ENCODE measurements at places on chromosomes 5 and 9.

DNA sequence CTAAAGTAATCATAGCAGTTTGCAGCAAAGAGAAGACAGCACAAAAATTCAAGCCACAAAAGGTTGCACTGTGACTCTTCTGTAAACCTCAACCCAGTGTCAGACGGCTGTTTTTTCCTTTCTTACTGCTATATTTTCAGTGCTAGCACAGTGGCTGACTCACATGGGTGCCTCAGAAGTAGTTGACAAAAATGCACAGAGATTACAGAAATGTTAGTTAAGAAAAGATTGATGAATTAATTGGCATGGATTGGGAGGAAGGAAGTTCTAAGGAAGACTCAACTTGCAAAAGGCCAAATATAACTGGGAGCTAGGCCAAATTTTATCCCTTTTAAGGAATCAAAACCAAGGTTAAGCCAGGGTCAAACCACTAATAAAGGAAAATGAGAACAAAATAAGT lies 43.7 kb upstream of the ITGA1 start:
- no peak for DNase-seq

DNA sequence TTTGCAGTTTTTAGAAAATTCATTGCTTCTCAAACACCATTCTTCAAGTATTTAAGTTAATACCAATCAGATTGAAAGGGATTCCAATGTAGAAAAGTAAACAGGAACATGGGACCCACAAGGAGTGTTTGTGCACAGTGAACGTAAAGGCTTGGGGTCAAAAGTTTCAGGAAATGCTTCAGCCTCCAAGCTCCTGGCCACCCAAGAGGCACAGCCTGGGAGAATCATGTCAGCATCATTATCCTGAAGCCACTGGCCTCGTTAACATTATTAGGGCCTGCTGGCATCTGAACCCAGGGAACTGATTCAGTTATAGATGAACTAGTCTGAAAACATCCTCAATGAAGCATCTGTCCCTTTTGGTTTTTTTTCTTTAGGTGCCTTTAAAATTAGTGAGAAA lies 122.9 kb downstream of the NXNL2 start:
- DNase-seq: no peak

GRCh38 chr9:109246533-109246932 lies 74.3 kb downstream of the EPB41L4B start:
- DNase-seq: no peak

DNA sequence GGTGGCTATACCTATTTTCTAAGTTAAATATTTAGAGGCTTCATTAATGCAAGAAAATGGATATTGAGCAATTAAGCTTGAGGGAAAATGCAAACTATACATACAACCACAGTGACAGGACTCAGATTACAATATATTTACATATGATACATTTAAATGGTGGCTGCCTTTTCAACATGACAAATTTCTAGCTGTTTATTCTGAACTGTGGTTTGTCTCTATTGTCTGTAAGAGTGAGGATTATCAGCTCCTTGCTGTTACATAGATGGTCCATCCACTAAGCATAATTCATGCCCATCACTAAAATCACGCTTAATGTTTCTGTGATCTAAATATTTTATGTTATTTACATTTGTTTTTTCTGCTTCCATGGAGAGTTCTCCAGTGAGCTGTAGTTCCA lies 81.1 kb upstream of the SGCD start:
- no peak for DNase-seq

DNA sequence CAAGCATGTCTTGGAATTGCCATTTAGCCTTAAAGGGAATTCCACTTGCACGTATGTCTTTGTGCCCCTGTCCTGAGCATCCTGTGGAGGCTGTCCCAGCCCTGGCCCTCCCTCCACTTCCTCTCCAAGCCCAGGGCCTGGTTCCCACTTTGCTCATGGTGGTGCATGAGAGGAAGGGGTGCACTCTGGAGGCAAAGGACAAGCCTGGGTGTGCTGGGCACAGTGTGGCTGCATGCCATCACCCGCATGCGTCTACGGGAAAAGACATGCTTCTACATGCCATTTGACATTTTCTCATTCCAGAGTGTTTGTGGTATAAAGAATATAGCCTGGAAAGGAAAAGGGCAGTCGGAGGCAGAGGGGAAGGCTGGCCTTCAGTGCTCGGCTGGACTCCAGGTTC lies 7.2 kb upstream of the IRX2 start:
- no peak for DNase-seq

- DNase-seq: no peak
These were observed 16.1 kb upstream of the RAI14 start for GRCh38 chr5:34639852-34640626.

DNA sequence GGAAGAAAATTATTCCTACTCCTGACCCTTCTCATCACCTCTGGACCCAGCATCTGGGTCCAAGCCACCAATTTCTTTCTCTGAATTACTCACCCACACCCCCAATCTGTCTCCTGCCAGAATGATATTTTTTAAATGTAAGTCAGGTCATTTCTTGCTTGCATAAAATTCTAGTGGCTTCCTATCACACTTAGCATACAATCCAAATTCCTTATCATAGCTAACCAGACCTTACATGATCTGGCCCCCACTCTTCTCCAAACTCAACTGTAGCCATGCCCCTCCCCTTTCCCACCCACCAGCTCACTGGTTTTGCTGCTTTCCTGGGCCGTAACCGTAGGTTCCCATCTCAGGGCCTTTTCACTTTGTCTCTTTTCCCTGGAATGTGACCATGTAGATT lies 15.2 kb downstream of the HTR4 start:
- DNase-seq: no peak

- DNase-seq: no peak
These were observed 19.1 kb upstream of the KIF12 start for GRCh38 chr9:114117996-114118830.

DNA sequence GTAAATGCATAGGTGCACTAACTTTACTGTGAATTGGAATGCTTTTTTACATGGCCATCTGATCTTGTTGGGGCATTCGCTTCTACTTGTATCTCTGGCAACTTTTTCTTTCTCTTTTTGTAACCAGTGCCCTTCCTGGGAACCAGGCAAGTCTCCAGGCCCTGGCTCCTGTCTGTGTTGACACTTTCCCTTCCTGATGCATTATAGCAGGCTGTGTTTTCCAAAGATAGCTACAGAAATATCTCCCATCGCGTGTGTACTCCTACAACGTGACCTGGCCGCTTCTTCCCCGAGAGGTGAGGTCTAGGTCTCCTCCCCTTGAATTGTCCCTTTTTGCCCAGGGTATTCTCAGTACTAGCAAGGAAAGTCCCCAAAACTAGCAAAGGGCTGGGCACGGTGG lies 81.1 kb upstream of the SPIN1 start:
- no peak for DNase-seq

GRCh38 chr5:40333459-40334241 lies 346.1 kb upstream of the PTGER4 start:
- DNase-seq: no peak

DNA sequence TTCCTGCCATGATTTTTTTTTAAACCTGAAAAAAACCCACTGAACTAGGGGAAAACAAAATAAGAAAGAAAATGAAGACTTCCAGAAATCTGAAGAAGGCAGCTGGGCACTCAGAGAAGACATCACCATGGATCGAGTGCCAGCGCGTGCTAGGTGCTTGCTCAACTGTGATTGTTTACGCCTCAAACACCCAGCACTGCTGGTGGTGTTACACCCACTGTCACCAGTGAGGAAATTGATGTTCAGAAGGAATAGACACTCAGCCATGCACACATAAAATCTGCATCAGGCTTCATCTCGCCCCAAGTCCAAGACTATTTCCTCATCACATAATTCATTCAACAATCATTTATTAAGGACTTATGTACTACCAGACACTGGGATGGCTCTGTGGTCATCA lies 82.1 kb downstream of the HRH2 start:
- peak; percentile 12 for DNase-seq

DNA sequence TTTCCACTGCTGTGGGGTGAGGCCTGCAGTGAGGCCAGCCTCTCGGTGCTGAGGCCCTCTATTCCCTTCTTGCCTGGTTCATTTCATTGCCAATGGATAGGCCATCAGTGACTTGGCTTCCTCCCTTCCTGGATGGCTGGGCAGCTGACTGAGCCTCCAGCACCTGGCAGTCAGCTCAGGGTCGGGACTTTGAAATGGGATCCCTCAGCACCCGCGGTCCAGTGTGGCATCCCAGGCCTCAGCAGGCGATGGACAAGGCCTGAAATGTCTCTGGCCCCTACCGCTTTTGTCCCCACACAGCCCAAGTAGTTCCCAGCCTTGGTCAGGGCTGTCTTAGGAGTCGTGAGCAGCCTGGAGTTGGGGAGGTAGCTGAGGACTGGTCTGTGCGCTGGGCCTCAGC lies 17.2 kb downstream of the NDST1 start:
- no peak for DNase-seq

GRCh38 chr5:157165261-157165660 lies 803 bp downstream of the GARIN3 start:
- no peak for DNase-seq

GRCh38 chr9:131203431-131204218 lies 72.7 kb downstream of the FAM78A start:
- no peak for DNase-seq

DNA sequence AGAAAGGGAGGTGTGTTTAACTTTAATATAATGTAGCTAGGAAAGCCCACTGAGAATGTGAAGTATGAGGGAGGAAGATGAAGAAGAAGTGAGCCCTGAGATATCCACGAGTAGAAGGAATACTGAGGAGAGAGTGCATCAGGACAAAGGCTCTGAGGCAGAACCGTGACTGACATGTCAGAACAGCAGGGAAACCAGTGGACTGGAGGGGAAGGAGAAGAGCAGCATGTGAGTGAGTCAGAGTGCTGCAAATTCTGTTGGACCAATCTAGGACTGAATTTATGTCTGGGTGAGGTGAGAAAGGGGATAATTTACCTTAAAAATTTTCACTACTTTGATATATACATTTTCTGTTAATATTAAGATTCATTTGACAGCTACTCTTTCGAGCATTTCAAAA lies 110.3 kb downstream of the ST8SIA4 start:
- no peak for DNase-seq

DNA sequence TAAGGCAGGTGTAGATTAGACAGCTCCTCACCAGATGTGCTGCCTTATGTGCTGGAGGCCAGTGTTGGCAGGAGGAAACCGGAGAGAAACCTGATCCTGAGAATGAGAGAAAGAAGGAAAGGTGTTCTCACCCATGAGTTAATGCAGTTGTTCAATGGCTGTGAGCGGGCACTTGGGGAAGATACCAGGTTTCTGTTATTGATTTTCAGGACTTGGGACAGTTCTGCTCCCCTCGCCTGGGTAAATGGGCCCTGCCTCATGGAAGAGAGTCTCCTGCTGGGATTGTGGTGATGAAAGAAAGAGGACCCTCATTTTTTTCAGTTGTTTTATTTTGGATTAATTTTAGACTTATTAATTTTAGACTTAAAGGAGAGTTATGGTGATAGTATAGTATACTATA lies 59.5 kb downstream of the EGFLAM start:
- DNase-seq: no peak

GRCh38 chr5:151051066-151051930 lies 29.5 kb downstream of the TNIP1 start:
- DNase-seq: peak; percentile 84

GRCh38 chr9:77460938-77461337 lies 187.2 kb downstream of the GNA14 start:
- DNase-seq: no peak

- no peak for DNase-seq
These were observed 40.3 kb downstream of the NEK6 start for GRCh38 chr9:124297915-124298645.

DNA sequence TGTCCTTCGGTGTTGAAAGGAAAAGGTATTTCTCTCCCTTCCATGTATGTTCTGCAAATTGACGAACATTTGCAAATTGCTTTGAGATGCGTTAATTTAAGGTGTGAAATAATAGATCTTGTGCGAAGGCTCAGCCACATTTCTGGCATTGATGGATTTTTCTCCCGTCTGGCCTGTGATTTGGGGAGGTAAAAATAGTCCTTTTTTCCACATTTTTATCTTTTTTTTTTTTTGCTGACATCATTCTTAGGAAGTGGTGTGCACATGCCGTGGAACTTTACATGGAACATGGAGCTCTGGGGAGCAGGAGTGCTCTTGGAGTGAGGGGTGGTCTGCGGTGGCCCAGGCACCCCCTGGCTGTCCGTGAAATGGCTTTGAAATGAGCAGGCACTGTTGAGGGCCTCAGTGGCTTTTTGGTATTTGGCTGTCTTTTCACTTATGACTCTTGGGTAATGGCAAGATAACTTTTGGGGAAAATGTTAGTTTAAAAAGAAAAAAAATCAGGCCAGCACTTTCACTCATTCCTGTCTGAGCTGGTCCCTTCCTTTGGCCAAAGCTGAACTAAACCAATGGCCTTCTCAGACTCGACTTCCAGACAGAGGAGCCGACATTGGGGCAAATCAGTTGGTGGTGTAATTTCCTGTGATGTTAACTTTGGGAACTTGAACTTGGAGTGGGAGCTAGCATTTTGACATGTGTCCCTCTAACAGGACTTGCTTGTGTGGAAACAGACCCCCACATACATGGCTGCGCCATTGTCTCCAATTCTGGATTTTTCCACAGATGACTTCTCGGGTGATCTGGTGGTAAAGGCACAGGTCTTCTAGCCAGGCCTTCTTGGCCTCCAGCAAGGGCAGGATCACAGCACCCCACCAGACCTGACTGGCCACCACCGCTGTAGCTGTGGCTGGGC lies 4.2 kb downstream of the NEK6 start:
- no peak for DNase-seq

DNA sequence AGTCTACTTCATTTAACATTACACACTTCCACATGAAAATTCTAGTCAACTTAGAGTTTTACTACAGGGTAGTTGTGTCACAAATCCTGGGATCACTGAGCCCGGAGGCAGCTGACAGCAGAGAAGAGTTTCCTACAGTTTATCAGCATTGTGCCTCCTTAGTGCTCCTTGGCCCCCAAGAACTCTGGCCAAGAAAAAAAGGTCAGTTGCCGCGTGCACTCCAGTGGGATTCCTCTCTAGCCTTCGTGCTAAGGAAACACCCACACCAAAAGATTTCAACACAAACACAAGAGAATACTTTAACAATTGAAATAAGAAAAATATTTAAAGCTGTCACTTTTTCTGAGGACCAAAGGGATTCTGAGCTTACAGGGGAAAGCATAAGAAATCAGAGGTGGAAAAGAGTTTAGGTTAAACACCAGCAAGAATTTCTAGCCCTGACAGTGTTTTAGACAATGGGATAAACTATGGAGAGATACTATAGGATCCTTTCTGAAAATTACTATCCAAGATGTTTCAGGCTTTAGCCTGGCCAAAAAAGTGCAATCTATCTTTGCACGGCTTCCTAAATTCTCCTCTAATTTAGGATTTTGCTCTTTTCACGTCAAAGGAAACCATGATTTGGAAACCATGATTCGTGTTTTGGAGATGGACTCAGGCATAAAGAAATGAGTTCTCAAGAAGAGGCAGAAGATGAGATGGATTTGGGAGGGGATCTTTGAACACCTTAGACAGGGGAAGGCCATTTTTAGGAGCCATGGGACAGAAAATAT lies 606.8 kb downstream of the RAB3C start:
- no peak for DNase-seq

DNA sequence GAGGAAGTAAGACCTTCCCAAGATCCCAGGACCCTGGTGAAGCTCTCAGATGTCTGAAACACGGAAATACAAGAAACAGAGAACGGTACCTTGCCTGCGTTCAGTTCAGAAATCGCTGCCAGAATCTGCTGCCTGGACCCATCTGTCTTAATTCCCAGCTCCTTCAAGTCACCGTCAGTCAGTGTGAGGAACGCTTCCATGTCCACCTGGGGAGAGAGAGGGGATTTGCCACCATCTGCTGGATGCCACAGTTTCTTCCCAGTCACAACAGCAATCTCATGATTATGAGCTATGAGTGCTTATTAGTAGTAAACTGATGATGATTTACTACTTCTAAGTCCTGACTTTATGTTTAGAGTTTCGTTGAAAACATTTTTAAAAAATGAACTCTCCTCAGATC lies 36.7 kb upstream of the GABBR2 start:
- DNase-seq: no peak

GRCh38 chr5:148314187-148314586 lies 2.0 kb downstream of the SPINK7 start:
- DNase-seq: no peak

Data from ureter (tissue), 1 donor.